ENCODE measurements at places on chromosomes 7 and 10.

DNA sequence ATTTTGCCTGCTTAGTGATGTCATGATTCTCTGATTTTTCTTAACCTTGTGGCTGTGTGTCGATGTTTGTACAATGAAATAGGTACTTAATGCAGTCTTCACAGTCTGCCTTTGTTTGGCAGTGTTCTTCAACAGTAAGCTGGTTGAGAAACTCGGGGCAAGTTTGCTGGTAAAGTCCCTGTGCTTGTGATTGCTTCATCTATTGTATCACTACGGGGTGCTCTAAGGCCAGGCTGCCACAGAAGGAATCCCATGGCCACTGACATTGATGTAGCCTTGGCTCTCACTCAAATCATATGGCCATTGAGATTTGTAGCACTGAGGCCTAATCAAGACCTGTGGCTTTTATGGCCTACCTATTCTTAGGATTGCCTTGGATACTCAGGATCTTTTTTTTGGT lies 33.5 kb upstream of the PRSS37 start:
- DNase-seq = no peak

DNA sequence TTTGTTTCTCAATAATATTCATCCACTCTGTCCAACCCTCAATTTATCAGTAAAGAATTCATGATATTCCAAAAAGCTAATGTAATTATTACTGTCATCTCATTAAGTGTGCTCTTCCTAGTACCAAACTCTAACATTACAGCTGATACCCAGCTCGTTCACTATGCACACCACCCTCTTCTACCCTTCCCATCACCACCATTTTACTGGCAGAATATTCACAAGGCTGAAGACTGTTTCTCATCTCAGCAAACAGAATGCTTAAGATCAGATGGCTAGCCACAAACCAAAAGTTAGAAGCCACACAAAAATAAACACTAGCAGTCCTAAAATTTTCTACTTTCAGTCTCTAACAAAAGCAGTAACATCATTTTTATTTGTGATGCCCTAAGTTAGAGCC lies 121.5 kb downstream of the SRPK2 start:
- DNase-seq = no peak

DNA sequence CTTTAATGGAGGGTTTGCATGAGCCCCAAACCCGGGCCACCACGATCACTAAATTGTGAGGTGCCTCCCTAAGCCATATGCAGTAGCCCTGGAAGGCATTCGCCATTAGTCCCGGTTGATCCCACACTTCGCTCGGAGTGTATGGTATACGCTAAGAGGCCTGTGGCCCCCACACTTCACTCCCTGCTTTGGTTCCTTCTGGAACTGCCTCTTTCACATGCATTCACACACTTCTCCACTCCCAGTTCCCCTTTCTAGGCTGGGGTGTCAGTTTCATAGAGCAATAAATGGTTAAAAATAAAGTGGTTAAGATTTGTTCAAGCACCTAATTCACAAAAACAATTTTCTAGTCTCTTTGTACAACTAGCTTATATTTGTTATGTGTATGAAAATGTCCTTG lies 212.1 kb upstream of the KCND2 start:
- DNase-seq = no peak

GRCh38 chr10:6918305-6918704 lies 338.2 kb upstream of the PRKCQ start:
- peak; percentile 77 for DNase-seq

GRCh38 chr10:116733566-116733965 lies 8.8 kb downstream of the HSPA12A start:
- DNase-seq = no peak

GRCh38 chr10:20274571-20274970 lies 458.3 kb downstream of the PLXDC2 start:
- no peak for DNase-seq

GRCh38 chr10:60334991-60335390 lies 54.7 kb downstream of the ANK3 start:
- no peak for DNase-seq

DNA sequence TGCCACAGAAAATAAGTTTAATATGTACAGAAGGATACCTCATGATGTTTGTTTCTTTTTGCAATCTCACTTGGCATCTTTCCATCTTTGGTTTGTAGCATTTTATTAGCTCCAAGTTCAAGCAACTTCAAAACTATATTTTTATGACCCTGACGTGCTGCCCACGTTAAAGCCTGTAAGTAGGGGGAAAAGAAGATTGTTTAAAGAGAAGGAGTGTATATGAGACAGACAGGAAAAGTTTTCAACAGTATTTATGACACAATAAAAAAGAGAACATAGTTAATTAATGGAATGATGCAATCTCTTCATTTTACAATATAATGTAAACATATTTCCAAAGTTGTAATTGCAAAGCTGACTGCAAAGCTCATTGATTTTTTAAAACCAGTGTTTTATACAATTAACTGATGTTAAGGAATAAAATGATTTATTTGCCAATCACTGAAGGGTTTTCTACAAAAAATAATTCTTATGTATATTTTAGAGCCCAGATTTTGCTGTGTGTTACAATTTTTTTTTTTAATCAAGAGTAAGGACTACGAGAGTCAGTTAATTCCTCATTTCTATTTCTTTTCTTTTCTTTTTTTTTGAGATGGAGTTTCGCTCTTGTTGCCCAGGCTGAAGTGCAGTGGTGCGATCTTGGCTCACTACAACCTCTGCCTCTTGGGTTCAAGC lies 42.5 kb downstream of the ASZ1 start:
- no peak for DNase-seq

GRCh38 chr10:43120929-43121314 lies 17.3 kb upstream of the CSGALNACT2 start:
- DNase-seq = peak; percentile 25

GRCh38 chr7:17342756-17343155 lies 44.3 kb downstream of the AHR start:
- no peak for DNase-seq

DNA sequence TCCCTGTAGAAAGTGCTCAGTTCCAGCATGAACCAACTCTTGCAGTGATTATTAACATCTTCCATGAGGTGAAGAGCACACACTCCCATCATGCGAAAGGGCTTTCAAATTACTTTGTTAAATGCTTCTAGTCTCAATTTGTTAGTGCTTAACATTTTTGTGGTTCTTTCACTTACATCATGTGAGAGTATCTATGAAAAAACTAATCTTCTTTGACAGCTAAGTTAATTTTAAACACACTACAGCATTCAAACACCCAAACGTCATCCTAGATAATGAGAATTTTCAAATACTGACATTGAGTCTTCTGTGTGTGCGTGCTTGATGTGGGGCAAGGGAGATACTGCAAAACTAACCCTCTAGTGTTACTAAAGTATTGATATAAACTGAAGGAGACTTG lies 84.8 kb downstream of the ETV1 start:
- no peak for DNase-seq

GRCh38 chr7:139367438-139368155 lies 7.9 kb downstream of the LUC7L2 start:
- DNase-seq = no peak

- no peak for DNase-seq
These were observed 598.3 kb downstream of the SUGCT start for GRCh38 chr7:40733114-40733513.

- no peak for DNase-seq
These were observed 318.0 kb downstream of the GPAM start for GRCh38 chr10:111865550-111865949.

- DNase-seq = no peak
These were observed 44.2 kb downstream of the SVOPL start for GRCh38 chr7:138656952-138657351.

- no peak for DNase-seq
These were observed 108.8 kb upstream of the PCLO start for GRCh38 chr7:83271212-83272099.

GRCh38 chr10:24202181-24202570 lies 6.8 kb upstream of the KIAA1217 start:
- DNase-seq = no peak

DNA sequence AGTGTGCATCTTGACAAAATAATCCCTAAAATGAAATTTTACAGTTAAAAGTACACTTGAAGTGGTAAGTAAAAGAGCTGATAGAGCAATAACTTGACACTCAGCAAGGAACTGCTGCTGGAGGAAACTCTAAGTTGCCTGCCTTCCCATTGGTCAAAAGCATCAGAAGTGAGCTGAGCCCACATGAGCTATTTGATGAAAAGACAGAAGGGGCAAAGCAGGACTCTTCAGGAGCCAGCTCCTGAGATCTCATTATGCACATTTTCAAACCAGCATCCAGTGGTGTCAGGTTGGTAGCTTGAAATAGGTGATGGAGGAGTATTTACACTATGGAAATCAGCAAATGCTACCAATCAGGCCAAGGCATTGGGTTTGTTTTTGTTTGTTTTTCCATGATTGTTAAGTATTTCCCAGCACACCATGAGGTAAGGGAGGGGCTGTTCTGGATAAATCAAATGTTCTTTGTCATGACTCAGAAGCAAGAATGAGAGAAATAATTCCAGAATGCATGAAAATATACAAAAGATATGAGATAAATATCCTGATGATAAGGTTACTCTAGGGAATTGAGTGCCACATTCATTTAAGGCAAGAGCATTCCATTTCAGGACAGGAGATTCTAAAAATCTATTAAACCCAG lies 316.6 kb downstream of the SNX13 start:
- no peak for DNase-seq

- DNase-seq = no peak
These were observed 315.2 kb upstream of the MTPN start for GRCh38 chr7:136292365-136292764.

GRCh38 chr10:25177093-25177753 lies 2.4 kb downstream of the GPR158 start:
- DNase-seq = no peak

DNA sequence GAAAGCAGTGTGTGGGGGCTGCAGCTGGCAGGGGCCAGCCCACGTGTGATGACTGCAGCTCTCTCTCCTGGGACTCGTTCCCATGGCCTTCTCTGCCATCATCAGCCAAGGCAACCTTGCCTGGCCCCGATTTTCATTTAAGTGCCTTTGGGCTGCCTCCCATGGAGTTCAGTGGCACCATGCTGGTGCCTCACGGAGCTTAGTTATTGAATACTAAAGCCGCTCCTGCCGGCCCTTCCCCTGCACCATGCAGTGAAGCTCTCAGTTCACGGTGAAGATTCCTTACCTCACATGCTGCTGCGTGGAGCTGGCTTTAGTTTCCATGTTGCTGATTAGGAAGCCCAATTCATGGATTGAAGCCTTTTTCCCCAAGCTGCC lies 141.5 kb upstream of the EEPD1 start:
- DNase-seq = no peak

DNA sequence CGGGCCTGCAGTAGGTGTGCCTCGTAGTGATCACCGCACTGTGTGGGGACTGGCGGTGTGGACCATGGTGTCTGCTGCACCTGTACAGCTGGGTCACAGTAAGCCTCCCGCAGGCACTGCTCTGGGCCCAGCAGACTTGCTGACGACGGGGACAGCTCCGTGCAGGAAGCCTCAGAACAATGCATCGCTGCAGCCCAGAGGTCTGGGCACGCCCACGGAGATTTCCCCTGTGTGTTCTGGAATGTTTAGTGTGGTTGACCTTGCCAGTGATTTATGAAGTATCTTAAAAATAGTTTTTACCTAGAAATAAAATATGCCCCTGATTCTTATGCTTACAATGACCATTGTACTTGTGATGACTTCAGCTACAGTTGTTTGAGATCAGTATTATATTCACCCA lies 59.1 kb upstream of the ZNF32 start:
- no peak for DNase-seq

DNA sequence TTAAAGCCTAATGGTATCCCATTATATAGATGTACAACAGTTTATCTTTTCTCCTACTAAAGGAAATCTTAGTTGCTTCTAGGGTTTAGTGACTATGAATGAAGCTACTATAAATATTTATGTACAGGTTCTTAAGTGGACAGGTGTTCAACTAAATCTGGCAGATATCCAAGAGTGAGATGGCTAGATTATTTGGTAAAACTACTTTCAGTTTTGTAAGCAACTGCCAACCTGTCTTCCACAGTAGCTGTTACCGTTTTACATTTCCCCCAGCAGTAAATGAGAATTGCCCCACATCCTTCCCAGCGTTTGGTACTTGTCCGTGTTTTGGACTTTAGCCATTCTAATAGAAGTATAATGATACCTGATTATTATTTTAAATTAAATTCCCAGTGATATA lies 144.9 kb upstream of the MAGI2 start:
- DNase-seq = no peak

- DNase-seq = peak; percentile 38
These were observed 842 bp downstream of the ZNF22 start for GRCh38 chr10:45001381-45002148.

DNA sequence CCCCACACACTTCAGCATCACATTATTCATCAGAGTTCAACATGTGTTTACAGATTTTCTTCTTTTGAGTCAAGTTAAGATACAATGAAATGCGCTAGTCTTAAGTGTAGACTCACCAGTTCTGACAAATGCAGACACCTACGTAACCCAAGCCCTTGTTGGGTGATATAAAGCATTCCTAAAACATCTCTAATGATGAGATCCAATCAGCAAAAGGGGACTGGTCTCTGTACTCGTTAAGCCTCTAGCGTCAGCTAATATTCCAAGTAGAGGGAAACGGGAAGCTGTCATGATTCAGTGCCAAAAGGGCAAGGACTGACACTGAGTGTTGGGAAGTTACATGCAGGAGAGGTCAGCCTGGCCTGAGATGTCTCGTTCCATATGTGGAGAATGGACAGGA lies 38.7 kb upstream of the TRIL start:
- no peak for DNase-seq

- DNase-seq = no peak
These were observed 177.3 kb downstream of the TCF7L2 start for GRCh38 chr10:113127261-113127900.

DNA sequence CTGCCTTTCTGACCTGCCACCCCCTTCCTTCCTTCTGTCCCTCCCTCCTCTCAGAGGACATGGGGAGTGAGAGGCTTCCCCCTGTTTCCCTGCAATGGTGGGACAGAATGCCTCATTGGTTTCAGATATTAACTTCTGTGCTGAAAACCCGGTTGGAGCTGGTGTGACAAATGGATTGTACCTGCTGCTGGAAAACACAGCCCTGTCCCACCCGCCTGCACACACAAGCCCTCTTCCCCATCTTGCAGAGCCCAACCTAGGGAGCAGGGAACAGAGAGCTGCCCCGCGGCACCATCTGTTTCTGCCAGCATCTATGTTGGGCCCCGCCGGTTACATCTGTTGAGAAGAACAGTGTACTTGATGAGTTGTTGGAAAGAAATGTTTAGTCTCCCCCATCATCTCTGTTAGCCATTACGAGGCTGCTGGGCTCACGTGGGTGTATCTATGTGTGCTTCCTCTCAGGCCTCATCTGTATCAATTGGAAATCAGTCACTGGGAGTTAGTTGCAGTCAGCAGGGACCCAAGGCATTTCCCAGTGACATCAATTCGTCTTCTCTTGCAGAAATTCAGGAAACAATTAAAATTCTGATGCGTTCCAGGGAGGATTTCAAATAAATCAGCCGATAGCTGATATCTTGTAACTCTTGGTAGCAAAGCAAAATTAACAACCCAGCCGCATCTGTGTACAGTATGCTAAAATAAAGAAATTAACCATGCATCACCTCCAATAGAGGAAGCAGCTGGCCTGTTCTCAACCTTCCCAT lies 725.6 kb upstream of the GALNT17 start:
- DNase-seq = no peak

- no peak for DNase-seq
These were observed 1117.3 kb downstream of the SORCS3 start for GRCh38 chr10:105758209-105758998.

GRCh38 chr10:27100813-27101347 lies 586 bp upstream of the ANKRD26 start:
- no peak for DNase-seq

GRCh38 chr10:846126-846685 lies 85.3 kb downstream of the LARP4B start:
- DNase-seq = no peak
